ENCODE measurements at places on chromosomes 2 and 18.

- DNase-seq = no peak
Measured at GRCh38 chr2:24885221-24886125, 34.6 kb downstream of the ADCY3 start.

DNA sequence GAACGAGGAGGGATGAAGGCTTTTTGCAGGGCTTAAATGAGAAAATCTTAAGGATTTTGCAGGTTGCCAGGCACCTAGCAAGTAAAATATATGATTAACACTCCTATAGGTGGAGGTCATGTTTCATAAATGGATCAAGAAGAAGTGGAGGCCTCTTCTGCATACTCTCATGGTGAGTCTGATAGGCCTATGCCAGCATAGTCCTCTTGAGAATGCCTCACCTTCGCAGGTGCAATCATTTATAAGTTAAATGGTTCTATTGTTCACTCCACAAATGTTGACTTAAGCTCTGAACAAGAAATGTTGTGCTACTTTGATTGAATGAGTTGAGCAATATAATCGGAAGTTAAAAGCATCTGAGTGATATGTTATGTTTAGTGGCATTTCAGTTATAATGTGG is 12.1 kb downstream of the LRRTM1 start:
- DNase-seq = no peak

DNA sequence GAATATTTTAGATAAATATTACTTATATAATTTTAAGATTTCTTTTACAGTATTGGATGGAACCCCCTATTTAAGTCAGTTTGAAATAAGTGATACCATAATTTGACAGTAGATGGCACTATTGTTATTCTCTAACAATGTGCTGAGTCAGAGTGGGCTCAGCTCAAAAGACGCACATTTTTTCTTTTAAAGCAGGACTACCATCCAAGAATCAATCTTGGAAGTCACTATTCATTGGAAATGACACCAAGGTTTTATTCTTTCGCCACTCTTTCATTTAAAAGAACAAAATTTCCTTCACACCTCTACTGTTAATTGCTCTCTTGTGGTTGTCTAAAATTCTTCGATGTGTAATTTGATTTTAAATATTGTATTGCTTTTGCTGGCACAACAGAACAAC is 32.6 kb upstream of the SPAG16 start:
- DNase-seq = no peak

DNA sequence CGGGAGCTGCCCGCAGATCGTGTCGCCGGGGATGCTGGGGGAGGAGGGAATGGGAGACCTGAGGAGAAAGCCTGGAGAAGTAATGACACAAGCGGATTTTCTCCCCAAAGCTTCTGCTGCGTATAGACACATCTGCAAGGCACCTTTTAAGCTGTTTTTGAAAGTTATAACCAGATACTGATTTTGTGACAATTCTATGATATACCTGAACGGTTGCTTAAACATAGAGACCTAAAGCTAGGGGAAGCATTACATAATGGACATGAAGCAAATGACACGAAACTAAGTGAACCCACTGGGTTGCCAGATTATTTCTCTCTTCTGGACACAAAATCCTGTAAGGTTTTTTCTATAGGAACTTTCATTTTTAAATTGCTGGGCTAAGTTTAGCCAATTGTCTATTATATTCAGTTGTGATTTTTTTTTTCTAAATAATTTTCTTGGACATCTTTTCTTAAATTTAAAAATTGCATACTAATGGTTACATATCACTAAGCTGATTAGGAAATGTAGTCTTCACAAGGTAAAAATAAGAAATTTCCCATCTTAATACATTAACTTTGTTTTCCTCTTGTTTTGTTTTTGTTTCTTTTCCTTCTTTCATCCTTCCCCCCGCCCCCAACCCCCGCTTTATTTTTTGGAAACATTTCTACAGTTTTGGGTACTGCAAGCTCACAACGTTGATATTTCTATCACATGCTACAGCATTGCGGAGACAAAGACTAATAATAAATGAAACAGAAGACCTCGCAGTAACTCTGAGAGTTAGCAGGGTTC is 1.3 kb downstream of the OSBPL6 start:
- DNase-seq = no peak

GRCh38 chr18:53544917-53545316 is 679.6 kb downstream of the MBD2 start:
- DNase-seq = no peak

DNA sequence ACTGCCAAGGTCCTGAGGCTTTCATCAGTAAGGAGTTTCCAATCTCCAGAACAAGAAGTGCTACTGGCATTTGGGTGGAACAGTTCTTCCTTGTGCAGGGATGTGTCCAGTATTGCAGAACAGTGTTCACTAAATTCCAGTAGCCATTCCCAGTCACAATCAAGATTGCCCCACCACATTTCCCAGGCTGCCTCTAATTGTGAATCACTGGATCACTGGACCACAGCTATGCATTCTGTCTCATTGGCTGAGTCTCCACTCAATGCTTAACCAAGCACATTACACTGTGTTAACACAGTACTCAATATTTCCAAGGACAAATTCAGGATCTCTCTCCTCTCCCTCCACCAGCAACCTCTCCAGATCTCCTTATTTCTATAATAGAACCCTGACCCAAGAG is 160.2 kb upstream of the CCDC150 start:
- DNase-seq = no peak

GRCh38 chr2:120586507-120587278 is 149.0 kb upstream of the GLI2 start:
- DNase-seq = no peak

GRCh38 chr2:161033059-161033660 is 127.1 kb upstream of the TANK start:
- DNase-seq = no peak

GRCh38 chr2:181814057-181814491 is 77.5 kb upstream of the ITPRID2 start:
- DNase-seq = no peak

GRCh38 chr2:100791294-100791935 is 28.5 kb upstream of the NPAS2 start:
- no peak for DNase-seq

DNA sequence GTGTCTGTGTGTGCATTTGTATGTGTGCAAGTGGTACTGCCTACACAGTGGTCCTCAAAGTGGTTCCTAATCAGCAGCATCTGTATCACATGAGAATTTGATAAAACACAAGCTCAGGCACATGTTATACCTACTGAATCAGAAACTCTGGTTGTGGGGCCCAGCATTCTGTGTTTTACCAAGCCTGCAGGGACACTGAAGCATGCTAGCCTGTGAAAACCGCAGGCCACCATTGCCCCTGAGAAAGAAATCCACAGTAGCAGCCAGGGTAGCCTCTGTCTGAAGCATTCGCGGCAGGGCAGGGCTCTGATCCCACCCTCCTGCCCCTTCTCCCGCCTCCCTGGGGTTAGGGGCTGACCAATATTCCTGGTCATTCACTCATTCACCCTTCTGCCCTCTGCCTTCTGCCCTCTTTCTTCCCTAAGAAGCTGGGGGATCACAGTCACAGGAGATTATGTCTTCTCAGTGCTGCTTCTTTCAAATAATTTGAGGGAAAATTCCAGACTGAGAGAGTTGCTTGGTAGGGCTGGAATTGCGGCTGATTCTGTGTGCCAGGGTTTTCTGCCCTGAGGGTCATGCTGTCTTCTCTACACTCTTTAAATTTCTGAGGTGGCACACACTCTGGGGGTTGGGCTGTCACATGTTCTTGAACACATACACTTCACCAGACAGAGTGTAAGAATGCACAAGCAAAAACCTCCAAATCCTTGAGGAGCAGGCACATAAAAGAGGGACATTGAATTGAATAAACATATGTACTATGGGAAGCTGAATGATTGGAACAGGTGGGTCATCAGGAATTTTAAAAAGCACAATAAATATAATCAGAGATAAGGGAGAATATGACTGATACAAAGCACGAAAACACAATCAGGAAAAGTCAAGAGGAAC is 126.6 kb upstream of the SEC11C start:
- DNase-seq = no peak

GRCh38 chr2:240021488-240022104 is 3.5 kb downstream of the NDUFA10 start:
- DNase-seq = peak; percentile 82

DNA sequence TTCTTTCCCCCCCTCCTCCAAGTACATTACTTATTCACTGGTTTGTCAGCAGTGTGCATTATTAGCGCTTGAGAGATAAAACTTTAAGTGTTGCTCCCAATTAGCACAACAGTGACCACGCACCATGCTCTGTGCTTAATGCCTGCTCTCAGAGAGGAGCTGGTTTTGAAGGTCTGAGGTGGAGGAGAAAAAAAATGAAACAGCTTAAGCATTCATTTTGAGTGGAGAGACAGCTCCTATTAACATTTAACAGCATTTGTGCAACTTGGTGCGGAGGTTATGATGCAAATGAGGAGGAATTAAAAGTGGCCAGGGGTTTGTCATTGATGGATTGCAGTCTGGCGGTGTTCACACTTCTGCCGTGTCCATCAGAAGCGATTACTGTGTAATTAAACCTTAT is 141.8 kb downstream of the FIGN start:
- DNase-seq = no peak

DNA sequence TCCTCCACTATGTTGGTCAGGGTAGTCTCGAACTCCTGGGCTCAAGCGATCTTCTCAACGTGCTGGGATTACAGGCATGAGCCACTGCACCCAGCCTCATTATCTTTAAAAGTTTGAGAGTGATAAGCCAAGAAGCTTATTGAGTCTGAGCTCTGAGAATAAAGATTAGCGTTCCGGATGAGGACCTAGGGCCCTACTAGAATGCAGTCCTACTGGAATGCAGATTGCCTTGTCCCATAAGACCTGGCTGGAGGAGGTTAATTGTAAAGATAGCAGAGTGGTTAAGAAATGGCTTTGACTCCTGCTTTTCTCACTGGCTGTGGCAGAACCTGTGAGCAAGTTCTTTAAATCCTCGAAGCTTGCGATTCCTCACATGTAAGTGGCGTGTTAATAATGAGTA is 4.0 kb downstream of the VWA3B start:
- DNase-seq = no peak

DNA sequence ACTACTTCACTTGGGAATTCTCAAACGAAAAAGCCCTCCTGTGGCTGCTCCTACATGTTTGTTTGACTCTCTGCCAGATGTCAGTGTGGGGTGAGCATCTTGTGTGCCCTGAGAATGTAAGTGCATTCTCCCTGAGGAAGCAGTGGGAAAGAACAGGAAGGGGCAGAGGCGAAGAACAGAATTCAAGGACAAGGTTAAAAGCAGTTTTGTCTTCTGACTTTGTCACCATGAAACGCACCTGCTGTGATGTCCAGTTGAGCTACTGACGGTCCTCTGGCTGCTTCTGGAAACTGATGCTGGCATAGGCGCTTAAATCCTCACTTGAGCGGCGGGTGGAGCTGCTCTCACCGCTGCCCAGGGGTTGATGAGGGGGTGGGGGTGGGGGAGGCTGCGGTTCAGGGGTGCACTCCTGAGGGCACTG is 4.9 kb downstream of the IRS1 start:
- DNase-seq = no peak

DNA sequence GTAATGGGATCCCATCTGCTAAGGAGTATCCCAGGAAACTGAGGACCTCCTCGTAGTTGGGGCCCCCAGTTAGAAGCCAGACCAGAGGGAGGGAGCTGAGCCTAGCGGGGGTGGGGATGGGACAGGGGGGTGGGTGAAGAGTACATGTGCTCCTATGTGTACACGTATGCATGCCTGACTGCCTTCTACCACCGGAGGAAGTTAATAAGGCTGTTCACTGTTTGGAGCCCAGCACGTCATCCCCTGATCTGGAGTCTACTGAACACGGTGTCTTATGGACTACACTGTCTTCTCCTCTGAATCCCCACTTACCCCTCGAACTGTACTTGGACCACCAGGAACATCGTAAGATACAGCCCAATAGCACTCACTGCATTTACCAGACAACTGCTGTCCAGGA is 68.5 kb downstream of the SFXN5 start:
- peak; percentile 26 for DNase-seq

GRCh38 chr2:9276901-9277451 is 70.4 kb downstream of the ASAP2 start:
- DNase-seq = no peak

DNA sequence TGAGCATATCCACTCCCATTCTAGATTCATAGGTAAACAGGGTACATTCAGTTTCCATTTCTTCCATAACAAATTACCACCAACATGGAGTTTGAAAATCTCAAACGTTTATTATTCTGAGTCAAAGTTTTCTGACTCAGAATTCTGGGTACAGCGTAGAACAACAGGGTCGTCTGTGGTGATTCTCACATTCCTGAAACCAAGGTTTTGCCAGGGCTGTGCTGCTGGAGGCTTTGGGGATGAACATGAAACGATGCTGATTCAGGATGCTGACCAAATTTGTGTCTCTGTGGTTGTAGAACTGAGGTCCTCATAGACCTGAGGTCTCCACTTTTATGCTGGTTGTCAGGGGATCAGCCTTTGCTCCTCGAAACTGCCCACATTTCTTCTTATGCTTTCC is 255.7 kb downstream of the DSEL start:
- no peak for DNase-seq

DNA sequence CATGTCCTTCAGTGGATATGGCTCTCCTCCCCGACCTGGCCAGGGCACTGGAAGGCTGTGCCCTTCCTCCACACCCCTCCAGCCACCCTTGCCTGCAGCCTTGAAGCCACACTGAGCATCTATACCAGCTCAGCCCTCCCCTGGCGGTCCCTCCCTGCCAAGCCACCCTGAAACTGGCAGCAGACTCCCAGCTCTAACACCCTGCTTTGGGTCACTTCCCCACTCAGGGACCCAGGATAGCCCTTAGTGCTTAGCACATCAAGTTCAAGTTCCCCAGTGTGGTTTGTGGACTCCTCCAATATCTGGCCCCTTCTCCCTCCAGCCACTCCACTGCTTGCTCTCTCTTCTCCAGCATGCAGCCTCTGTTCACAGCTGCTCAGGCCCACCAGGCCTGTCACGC is 89.4 kb downstream of the TNS1 start:
- no peak for DNase-seq

DNA sequence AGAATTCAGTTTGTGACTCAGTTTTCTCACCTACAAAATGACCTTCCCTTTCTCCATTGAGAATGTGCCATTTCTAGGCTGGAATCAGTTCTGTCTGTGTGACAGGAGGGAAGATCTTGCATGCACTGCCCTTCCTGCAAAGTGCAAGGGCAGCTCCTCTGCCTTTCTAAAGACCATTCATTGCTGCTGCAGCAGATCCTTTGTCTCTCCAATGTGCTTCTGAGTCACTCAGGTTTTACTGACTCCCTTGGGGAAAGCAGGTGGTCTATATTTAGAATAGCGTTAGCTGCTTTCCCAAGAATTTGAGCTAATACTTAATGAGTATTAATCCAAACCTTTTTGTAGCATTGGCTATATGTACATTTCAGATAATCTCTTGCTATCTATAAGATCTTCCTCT is 62.5 kb downstream of the DAW1 start:
- no peak for DNase-seq

GRCh38 chr2:203413796-203414195 is 85.6 kb downstream of the ABI2 start:
- no peak for DNase-seq
